ENCODE measurements at places on chromosomes 6 and 20.

GRCh38 chr6:132504757-132505156, 8.2 kb downstream of the STX7 start:
- DNase-seq, result no peak

DNA sequence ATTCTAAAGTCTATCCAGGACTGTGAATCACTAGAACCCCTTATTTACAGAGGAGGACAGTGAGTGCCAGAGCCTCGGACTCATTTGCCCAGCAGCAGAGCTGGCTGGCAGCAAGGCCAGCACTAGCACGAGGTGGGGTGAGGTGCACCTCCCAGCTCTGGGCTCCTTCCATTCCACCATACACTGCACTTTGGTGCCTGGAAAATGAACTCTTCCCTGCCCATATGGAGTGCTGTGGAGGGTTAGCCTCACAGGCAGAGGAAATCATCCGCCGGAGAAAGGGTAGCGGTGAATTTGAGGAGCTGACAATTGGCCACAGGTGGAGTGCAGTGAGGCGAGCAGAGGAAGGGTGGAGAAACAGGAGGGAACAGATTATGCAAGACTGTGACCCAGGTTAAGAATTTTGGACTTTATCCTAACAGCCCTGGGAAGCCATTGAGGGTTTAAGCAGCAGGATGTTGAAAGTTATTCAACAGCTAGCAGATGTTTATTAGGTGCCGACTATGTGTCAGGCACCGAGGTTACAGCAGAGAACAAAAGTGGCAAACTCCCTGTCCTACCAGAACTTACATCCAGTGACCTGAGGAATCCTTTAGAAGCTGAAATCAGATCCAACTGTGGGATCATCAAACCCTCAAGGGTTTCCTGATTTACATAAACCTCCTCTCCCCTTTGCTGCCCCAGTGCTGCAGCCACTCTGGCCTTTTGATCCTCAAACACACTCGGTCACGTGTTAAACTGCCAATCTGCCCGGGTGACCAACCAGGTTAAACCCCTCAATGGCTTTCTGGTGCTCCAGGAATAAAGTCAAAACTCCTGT, 6.2 kb downstream of the TRIM26 start:
- DNase-seq, result no peak

DNA sequence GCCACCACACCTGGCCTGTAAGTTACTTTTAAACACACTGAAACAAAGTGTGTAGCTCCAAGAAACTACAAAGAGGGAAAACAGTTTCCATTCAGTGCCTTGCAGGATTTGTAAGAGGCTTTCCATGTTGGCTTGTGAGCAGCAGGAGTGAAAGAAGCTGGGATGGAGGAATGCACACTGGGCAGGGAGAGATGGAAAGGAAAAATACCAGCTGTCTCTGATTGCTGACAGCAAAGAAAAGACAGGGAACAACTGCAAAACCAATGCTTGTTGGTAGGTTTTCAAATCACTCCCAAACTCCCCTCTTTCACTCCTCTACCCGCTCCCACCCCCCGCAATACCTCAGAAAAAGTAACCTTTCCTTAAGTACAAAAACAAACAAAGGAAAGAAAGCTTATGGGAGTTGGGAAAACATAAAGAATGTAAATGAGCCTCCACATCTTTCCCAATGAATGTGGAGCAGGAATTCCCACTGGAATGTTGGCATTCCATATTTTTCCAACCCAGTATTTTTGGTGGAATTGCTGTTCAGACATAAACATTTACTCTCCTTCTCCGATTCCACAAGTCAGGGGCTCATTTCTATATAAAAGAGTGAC, 166.1 kb downstream of the THBS2 start:
- no peak for DNase-seq

DNA sequence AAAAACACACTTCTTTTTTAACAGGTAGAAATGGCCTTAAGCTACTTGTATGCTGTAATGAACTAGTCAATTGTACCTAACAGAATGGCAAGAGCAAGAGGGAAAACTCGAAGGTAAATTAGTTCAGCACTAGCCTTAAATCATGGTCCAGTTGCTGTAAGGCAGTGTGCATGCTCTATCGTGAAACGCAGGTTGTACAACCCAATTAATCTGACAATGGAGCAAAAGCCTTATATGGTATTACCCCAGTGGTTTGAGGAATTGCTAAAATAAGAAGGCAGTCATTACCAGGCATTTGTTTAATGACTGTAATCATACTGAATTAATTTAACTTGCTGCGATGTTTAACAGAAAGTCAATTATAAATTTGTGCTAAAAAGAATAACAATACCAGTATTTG, 69.3 kb upstream of the SOX4 start:
- DNase-seq, result no peak

GRCh38 chr6:44064089-44064947, 62.9 kb downstream of the MRPL14 start:
- no peak for DNase-seq

GRCh38 chr6:26360451-26361416, 4.3 kb upstream of the BTN3A2 start:
- DNase-seq, result peak; percentile 2

GRCh38 chr6:3782876-3783832, 31.6 kb upstream of the PXDC1 start:
- DNase-seq, result no peak

- DNase-seq, result no peak
Measured at GRCh38 chr20:10219993-10220750, 1.5 kb downstream of the SNAP25 start.

DNA sequence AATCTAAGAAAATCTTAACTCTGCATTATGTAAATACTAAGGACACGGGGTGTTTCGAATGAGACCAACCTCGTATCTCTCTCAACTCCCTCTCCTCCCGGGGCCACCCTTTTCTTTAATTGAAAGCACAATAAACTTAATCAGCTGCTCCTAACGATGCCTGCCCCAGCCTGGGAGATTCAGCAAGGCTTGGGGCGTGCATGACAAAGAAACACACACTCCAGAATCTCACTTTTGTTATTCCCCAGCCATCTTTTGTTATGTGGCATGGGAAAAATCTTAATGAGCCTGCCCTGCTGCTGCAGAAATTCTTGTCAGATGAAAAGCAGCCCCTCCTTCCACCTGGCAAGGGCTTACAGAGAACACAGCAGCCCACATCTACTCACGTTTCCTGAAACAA, 117.4 kb downstream of the TTLL2 start:
- no peak for DNase-seq

GRCh38 chr20:56358600-56359211, at the start of gene FAM210B:
Gene FAM210B, plus strand, starts transcription at chr20:56358974. Its CDS starts 32 bp downstream, at chr20:56359006.
- DNase-seq, result peak; percentile 56

GRCh38 chr6:87171938-87172633, 16.7 kb downstream of the ZNF292 start:
- DNase-seq, result no peak

- no peak for DNase-seq
Measured at GRCh38 chr6:131758920-131759319, 48.1 kb upstream of the CTAGE9 start.

DNA sequence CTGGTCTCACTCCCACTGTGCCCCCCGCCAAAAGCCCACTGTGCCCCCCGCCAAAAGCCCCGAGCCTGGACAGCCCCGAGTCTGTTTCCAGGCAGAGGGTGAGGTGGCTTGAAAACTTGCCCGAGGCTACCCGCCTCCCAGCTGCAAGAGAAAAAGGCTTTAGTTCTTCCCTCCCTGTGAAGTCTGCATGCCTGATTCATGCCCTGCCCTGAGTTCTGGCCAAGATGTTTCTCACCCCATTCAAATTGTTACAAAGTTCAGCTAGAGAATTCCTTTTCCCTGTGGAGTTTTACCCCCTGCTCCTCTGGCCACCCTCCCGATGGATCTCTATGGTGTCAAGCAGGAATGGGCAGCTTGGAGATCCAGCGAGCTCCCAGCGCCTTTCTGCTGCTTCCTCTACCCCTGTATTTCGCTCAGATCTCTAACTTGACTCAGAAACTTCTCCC, 298.8 kb upstream of the MAP3K7 start:
- DNase-seq, result no peak

GRCh38 chr6:143556529-143556928, 45.0 kb upstream of the FUCA2 start:
- no peak for DNase-seq

DNA sequence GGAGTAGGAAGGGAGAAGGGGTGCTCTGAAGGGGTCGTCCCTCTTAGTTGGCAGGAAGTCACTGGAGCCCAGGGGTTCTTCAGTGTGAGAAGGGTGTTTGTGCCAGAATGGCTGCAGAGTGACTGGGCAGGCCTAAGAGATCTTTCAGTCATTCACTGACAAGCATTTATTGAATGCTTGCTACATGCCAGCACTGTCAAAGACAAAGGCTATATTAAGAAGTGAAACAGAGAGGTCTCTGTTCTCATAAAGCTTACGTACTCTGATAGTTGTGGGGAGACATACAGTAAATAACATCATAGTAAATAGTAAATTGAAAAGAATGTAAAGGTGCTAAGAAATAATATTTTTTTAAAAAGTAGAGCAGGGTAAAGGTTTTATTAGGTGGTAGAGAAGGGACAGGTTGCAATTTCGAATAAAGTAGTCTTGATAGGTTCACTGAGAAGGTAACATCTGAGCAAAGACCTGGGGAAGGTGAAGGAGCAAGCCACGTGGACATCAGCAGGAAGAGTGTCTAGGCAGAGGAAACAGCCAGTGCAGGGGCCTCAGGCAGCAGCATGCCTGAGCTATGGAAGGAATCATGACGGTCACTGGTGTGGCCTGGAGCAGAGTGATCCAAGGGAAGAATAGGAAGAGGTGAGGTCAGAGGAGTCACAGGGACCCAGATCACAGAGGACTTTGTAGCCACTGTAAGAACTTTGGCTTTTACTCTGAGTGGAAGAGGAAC, 36.3 kb upstream of the RNF8 start:
- no peak for DNase-seq

DNA sequence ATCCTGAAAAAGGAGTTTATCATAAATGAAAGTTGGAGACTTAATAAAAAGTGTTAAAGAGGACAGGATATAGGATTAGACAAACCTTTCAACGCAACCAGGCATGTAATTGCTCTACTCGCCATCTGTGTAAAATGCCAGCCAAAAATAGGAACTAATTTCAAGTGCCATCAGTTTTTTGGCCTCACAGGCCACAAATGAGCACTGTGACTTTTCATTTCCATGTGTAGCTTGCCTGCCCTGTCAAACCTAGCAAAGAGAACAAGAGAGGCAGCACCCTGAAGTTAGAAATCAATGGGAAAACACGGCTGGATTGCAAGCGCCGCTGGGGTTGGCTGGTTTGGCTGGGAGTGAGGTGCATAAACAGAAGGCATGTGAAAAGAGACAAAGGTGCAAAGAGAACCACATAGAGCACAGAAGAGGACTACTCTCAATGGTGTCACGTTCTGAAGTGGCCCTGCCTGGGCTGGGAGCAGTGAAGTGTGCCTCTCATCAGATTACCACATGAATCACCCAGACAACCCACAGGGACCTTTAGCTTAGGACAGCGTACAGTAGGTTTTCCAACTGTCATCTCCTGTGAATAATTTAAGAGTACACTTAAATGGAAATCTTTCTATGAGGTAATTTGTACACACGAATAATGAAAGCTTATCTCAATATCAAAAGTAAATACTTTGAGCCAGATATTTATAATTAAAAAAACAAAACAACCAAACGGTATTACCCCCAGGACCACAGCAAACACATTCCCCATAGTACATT, 78.0 kb upstream of the NHSL1 start:
- no peak for DNase-seq

DNA sequence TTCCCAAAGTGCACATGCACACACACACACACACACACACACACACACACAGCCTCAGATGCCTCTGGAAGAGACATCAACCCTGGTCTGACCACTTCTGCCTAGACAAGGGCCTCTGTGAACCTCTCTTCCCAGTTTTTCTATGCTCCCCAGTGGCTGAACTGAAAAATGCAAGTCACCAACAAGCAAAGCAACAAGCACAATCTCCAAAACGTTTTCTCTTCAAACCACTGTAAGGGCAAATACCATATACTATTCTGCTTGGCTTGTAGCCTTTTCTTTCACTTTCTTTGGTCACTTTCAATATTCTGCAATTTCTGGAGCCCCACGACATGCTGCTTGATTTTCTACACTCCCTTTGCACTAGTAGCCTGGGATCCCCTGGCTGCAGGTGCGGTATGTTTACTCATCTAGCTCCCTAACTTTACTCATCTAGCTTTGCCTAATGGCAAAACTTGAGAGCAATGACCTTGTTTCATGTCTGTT, 121.4 kb upstream of the DST start:
- no peak for DNase-seq

DNA sequence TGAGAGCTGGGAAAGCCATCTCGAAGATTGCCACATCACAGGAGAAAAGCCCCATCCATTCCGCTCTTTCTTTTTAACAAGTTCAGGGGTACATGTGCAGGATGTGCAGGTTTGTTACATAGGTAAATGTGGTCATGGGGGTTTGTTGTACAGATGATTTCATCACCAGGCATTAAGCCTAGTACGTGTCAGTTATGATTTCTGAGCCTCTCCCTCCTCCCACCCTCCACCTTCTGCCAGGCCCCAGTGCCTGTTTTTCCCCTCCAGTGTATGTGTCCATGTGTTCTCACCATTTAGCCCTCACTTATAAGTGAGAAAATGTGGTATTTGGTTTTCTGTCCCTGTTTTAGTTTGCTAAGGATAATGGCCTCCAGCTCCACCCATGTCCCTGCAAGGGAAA, 566.5 kb upstream of the AGPAT4 start:
- DNase-seq, result no peak

DNA sequence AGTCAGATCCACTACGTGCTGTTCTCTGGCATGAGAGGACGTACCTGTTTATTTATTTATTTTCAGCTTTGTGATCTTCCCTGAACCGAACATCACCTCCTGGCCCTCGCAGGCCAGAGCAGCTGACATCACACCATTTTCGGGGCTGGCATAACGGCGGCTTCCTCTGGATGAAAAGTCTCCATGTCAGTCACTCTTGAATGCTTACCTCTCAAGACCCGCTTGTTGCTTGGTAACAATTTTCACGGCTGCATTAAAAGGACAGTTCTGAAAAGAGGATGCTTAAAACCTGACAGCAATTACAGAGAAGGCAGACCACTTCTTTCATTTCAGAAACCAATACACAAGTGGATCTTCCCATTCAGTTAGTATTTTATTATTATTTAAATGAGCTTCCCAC, 159.8 kb upstream of the CDH4 start:
- DNase-seq, result no peak

DNA sequence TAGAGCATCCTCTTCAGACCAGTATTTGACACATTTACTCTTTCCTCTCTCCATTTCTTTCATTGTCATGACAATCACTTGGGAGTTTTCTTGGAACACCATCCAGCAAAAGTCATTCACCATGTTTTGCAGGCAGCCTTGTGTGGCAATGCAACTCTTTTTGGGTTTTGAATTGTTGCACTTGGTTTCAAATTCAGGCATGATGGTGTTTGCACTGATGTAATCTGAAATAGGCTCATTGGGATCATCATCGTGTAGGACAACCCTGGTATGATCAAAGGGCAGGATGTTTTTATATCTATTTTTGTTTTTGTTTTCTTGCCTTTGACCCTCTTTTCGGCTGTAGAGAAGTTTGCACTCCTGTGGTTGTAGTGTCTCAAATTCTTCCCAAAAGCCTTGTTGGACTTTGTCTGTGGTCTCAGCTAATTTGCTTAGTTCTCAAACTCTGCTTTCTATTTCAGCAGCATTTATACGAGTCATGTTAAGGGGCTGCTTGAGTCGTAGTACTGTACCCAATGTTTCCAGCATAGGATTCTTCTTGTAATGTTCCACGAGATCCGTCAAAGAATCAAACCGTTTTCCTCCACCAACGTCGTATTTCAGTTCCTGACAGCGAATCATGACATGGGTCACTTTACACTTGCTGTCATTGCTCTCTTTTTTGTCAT, 160.8 kb upstream of the TNFAIP3 start:
- DNase-seq, result no peak
